ENCODE measurements at places on chromosomes 5 and 9. TPM values are rescaled to one million over a fixed set of nuclear protein-coding genes. Genes with fewer than 3 reads are reported as not detected.
A peak's percentile ranks its signal among the peaks of the same experiment; 100 is the strongest.

GRCh38 chr5:9244417-9244816 lies 301.5 kb downstream of the SEMA5A start:
- no peaks in the 10 kb centered on the region for H3K36me3 ChIP-seq
- DNase-seq: no peak
- no peak overlapping the region for H3K4me3 ChIP-seq
- no peaks in the 10 kb centered on the region for H3K27me3 ChIP-seq
- H3K27ac ChIP-seq: no peak overlapping the region
- H3K4me1 ChIP-seq: no peaks in the 10 kb centered on the region

DNA sequence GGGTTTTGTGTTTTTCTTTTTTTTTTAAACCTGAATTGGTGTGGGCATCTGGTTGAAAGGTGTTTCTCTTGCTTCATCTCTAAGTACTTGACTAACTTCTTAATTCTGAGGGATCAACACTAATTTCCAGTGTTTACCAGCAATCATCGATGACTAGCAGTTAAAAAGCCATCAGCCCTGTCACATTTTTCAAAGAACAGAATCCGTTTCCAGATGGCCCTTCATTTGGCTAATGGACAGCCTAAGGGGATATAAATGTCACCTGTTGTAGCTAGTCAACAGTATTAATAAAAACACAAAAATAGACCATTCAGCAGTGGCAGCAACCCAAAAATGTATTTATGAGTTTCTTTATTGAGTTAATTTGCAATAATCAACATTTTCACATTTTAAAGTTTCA lies 1076.5 kb downstream of the MAT2B start:
- H3K27ac ChIP-seq: no peak overlapping the region
- no peak overlapping the region for H3K4me3 ChIP-seq
- H3K4me1 ChIP-seq: no peaks in the 10 kb centered on the region
- no peak for DNase-seq

GRCh38 chr5:151772029-151772845 lies 483 bp downstream of the G3BP1 start:
- peak overlapping the region; percentile 95 for H3K4me3 ChIP-seq
- H3K4me1 ChIP-seq: peaks cover 15% of the 10 kb centered on the region
- no peaks in the 10 kb centered on the region for H3K27me3 ChIP-seq
- DNase-seq: peak; percentile 59
- peaks cover 18% of the 10 kb centered on the region for H3K36me3 ChIP-seq

GRCh38 chr5:20050262-20050661 lies 62.3 kb upstream of the CDH18 start:
- no peaks in the 10 kb centered on the region for H3K27me3 ChIP-seq
- no peak for DNase-seq
- no peaks in the 10 kb centered on the region for H3K4me1 ChIP-seq
- H3K4me3 ChIP-seq: no peak overlapping the region
- no peaks in the 10 kb centered on the region for H3K36me3 ChIP-seq

DNA sequence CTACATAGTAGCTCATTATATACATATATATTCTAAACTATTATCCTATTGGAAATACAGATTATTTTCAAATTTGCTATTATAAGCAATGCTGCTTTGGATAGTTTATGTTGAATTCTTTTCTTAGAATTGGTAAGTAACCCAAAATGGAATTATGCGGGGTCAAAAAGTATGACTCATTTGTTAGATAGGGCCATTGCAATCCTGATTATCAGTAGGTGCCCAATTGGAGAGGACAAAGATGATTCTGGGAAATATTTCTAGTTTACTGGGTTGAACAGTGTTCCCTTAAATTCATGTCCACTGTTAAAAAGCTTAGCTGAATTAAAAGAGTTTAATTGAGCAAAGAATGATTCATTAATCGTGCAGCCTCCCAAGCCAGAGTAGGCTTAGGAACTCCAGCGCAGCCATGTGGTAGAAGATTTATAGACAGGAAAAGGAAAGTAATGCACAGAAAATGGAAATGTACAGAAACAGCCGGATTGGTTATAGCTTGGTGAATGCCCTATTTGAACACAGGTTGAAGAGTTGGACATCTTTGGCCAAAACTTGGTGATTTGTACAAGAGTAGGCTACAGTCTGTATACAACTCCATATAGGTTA lies 81.8 kb downstream of the GDNF start:
- no peak overlapping the region for H3K27ac ChIP-seq
- DNase-seq: no peak
- no peaks in the 10 kb centered on the region for H3K36me3 ChIP-seq
- no peaks in the 10 kb centered on the region for H3K27me3 ChIP-seq

GRCh38 chr9:86792136-86792535 lies 155.2 kb downstream of the GAS1 start:
- H3K27ac ChIP-seq: no peak overlapping the region
- H3K36me3 ChIP-seq: no peaks in the 10 kb centered on the region
- H3K4me1 ChIP-seq: peaks cover 36% of the 10 kb centered on the region
- H3K27me3 ChIP-seq: no peaks in the 10 kb centered on the region
- H3K4me3 ChIP-seq: no peak overlapping the region

GRCh38 chr5:600886-601541 lies 11.1 kb upstream of the CEP72 start:
- DNase-seq: no peak
- no peak overlapping the region for H3K27ac ChIP-seq
- H3K27me3 ChIP-seq: no peaks in the 10 kb centered on the region
- no peaks in the 10 kb centered on the region for H3K4me1 ChIP-seq
- H3K4me3 ChIP-seq: no peak overlapping the region
- H3K36me3 ChIP-seq: no peaks in the 10 kb centered on the region

Gene RNF20
- 51.3 TPM for total RNA-seq

Gene PCA3
- 0.59 TPM for total RNA-seq

Gene C8G
- total RNA-seq: not detected

Gene ANKDD1B
- total RNA-seq: not detected

Data from SJCRH30 (cell line).